ENCODE measurements at places on chromosomes 2 and 18.

GRCh38 chr2:195343942-195344530 lies 313.0 kb upstream of the SLC39A10 start:
- no peak for DNase-seq

- DNase-seq = no peak
Measured at GRCh38 chr2:127770973-127771735, 39.8 kb downstream of the WDR33 start.

GRCh38 chr18:350953-351572 lies 83.2 kb upstream of the THOC1 start:
- DNase-seq = no peak

- peak; percentile 87 for DNase-seq
Measured at GRCh38 chr2:20650877-20651730, at the start of gene HS1BP3. HS1BP3 (minus strand) TSS chr2:20651098; CDS start chr2:20651063, 35 bp downstream.

- DNase-seq = no peak
Measured at GRCh38 chr18:42052122-42052708, 97.2 kb downstream of the PIK3C3 start.

DNA sequence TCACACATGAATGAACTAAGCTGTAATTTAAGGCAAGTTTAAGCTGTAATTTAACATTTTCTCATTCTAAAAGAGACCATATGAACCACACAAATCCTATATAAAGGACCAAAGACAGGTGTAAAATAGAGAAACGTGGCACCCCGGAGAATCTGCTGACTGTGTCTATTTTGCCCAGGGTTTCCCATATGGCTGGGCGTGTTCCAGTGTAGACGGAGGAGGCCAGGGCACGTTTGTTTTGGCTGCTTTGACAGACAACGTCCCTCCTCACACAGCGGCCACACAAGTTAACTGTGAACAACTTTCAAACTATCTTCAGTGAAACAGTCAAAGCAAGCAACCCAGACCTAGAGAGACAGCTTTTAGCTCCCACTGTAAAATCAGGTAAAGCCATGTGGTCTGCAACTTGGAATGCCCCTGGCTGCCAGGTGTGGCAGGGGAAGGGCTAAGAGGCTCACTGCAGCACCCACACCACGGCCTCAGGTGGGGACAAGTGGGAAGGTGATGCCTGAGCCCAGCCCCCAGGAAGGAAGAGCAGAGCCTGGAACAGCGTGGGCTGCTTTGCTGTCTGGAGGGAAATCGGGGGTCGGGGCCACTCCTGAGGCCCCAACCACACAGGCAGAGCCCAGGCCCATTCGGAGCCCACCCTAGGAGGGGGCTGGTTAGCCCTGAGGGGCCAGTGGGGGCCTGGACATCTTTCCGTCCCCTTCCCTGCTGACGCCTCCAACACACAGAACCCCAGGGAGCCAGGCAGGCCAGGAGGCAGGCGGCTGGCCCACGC lies 40.7 kb downstream of the SLC66A2 start:
- DNase-seq = no peak

DNA sequence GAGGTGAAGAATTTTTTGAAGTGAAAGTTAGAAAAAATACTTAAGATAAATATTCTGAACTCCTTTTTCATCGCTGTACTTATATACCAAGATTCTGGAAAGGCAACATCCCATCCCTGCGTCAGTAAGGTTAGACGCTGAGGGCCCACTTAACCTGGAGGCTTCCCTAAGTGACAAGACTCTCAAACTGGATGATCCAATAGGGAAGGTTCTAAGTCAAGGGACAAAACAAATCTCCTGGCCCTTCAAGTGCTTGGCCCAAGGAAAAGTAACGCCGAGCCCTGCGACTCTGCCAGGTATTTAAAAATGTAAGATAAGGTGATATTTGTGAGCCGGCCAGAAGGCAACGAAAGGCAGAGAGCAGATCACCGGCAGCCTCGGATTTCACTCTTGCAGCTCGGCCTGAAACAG lies 1.3 kb downstream of the STK39 start:
- no peak for DNase-seq

GRCh38 chr2:215511454-215512346 lies 75.8 kb upstream of the FN1 start:
- no peak for DNase-seq

- no peak for DNase-seq
Measured at GRCh38 chr2:191051825-191052778, 38.1 kb upstream of the STAT1 start.

DNA sequence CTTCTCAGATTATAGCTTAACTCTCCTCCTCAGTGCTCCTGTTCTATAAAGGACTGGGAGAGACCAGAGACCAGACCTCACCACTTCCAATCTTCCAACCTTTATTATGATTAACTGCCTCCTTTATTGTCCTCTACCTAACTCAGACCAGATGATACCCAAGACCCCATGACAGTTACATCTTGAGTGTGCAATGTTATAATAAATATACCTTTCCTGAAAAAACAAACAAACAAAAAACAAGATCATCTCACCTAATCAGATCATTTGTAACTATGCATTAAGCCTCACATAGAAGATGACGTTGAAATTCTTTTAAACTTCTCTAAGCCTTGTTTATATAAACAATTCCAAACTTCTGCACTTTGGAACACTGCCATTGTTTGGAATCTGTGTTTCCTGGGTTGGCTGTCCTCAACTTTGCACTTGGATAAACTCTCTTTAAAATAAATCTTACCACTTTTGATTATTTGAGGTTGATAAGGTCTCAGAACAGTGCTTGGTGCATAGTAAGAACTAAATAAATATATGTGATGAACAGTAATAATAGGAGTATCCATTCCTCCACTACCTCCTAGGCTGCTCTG lies 342.7 kb downstream of the TDRD15 start:
- no peak for DNase-seq

DNA sequence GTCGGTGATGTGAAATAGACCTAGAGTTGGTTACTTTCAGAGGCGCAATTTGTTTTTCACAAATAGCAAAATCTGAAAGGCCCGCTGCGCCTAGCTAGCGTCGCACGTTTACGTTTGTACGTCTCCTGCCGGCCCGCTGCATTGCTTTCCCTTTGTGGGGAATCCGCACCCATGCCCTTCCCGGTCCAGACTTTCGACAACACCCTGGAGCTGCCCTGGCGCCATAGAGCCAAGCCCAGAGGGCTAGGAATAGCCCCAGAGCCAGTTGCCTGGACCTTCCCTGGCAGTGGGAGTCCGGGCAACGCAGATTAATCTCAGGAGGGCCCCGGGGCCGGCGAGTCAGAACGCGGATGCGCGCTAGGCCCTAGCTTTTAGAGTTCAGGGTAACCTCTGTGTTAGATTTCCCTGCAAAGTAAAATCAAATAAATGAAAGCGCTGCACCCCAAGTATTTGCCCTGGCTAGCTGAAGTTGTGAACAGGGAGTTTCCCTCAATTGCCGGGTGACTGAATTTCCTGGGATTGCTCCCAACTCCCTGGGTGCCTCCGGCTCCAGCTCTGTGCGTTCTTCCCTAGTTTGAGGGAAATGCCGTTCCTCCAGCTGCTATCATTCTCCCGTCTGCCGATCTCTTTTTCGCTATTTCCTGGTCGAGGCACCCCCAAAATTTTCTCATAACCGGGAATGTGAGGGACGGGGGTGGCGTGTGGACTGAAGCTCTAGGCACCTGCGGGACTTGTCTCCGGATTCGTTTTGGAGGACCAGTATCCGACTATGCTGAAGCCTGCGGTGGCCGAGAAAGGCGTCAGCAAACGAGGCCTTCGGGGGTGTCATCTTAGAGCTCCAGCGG lies 1.2 kb upstream of the EN1 start:
- DNase-seq = no peak

DNA sequence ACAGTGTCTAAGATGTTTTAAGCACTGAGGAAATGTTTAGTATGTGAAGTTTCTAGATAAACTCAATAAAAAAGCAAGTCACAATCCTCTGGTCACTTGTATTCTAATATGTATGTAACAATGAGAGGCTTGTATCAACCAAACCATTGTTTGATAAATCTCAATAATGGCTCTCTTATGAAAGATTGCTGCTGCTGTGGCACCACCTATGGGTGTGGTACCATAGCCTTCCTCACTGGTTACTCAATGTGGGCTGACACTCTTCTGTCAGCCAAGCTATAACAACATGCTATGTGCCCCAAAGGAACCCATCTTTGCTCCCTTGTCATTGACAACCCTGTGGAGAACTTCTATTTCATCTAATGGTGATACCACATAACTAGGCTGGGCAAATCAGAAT lies 12.6 kb upstream of the RAB1A start:
- no peak for DNase-seq

GRCh38 chr2:159230145-159230877 lies 56.2 kb downstream of the WDSUB1 start:
- no peak for DNase-seq

GRCh38 chr2:217538719-217539118 lies 464.1 kb downstream of the TNS1 start:
- DNase-seq = no peak

- no peak for DNase-seq
Measured at GRCh38 chr2:29174937-29175336, 59.7 kb downstream of the CLIP4 start.

DNA sequence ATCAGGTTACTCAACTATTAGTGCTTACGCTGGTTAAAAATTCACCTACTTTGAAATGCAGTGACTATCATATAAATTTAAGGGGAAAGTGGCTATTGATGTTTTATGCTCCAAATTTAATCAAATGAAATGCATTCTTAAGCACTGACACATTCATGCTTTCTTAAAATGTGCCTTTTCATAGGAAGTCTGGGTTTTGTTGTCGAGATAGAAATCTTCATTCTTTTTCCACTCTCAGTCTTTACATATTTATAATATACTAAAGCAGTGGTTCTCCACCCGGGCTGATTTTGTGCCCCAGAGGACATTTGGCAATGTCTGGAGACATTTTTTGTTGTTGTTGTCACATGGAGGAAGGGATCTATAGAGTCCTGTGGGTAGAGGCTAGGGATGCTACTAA lies 167.9 kb downstream of the PAX3 start:
- DNase-seq = no peak

- DNase-seq = no peak
Measured at GRCh38 chr18:49030692-49031443, 80.1 kb upstream of the SMAD7 start.

DNA sequence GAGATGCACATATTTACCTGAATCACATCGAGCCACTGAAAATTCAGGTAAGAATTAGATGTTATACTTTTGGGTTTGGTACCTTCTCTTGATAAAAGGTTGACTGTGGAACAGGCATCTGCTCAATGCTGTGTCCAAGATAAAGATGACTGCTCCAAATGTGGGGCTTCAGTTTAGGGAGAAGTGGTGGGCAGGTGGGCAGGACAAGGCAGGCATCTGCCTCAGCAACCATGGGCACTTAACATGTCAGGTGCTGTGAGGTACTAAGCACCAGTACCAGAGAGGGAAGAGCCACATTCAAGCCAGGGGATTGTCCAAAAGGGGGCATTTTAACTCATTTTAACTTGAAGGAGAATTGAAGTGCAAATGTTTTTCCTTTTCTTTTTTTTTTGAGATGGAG lies 14.0 kb downstream of the TYMS start:
- no peak for DNase-seq

DNA sequence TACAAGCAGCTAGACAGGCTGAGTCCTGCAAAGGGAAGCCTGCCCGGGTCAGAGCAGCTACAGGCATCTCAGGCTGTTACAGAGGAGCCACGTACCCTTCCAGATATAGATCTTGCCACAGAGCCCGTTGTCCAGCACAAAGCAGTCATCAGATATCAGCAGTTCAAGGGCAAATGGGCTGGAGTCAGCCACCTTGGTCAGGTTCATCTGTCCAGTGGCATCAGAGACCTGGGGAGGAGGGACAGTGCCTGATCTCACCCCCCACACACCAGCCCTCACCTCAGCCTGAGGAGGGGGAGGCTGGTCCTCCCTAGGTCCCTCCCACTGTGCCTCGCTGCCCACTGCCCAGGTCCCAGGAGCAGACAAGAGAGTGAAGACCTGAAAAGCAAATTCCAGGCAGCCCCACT lies 12.2 kb downstream of the CAPG start:
- DNase-seq = no peak

DNA sequence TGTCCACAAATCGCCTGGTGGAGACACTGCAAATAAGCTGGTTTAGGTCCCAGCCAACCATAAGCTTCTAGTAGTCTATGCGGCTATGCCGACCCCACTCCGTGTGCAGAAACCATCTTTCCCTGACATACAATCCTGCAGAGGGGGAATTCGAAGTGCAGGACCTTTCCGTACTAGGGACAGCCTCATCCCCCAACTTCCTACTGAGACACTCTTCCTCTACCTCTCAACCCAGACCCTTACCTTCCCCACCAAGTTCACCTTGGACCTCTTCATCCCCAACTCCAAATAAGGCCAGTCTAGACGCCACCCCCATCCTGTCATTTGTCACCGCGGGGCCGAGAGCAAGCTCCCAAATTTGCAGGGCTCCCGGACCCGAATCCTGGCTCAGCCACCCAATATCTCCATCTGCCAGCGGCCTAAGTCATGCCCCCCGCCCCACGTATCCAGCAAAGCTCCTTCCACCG lies 496 bp downstream of the SUCLG1 start:
- DNase-seq = peak; percentile 2
